Thoracic aorta (tissue), 2 donors: ENCODE measurements at places on chromosomes 3 and 15. TPM values are rescaled to one million over a fixed set of nuclear protein-coding genes. Genes with fewer than 3 reads are reported as not detected.
A peak's percentile ranks its signal among the peaks of the same experiment; 100 is the strongest.

DNA sequence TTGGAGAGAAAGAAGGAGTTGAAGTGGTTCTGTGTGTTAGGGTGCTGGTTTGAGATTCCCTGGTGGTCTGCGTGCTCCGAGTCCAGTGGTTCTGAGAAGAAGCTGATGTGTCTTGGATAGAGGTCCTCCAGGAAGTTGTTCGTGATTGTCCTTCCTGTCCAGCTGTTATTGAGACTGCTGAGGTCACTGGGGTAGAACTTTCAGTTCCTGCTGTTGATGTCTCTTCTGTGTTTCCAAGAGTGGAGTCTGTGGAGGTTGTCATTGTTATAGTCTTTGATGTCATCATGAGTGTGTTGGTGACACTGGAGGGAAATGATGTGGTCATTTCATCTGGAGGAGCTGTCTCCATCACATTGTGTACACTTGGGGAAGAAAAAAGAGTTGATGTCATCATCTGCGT is 20.8 kb downstream of the MUC4 start:
- DNase-seq = no peak
- H3K27ac ChIP-seq = no peak overlapping the region
- H3K4me1 ChIP-seq = no peaks in the 10 kb centered on the region
- no peaks in the 10 kb centered on the region for H3K36me3 ChIP-seq
- H3K27me3 ChIP-seq = no peaks in the 10 kb centered on the region

ROPN1 gene
- not detected for total RNA-seq

CDHR4 gene
- total RNA-seq = 0.68 TPM

GRCh38 chr3:18650731-18651130 is 225.6 kb upstream of the SATB1 start:
- DNase-seq = no peak
- H3K36me3 ChIP-seq = no peaks in the 10 kb centered on the region
- no peak overlapping the region for H3K27ac ChIP-seq

- no peaks in the 10 kb centered on the region for H3K36me3 ChIP-seq
- H3K27ac ChIP-seq = peak within 1 kb of the TSS; percentile 88
- DNase-seq = no peak
- H3K4me1 ChIP-seq = peaks cover 45% of the 10 kb centered on the region
- no peaks in the 10 kb centered on the region for H3K27me3 ChIP-seq
Measured at GRCh38 chr15:47717036-47717612, at the start of gene SEMA6D. SEMA6D (plus strand) TSS chr15:47717505; CDS start chr15:47759799, 42,294 bp downstream.

RNF123 gene
- 29.4 TPM for total RNA-seq

- H3K4me1 ChIP-seq = peaks cover 9% of the 10 kb centered on the region
- H3K4me3 ChIP-seq = no peak overlapping the region
- peaks cover 27% of the 10 kb centered on the region for H3K36me3 ChIP-seq
- H3K27ac ChIP-seq = no peak overlapping the region
Measured at GRCh38 chr15:101675015-101675414, 22.8 kb upstream of the TM2D3 start.

GRCh38 chr3:24595796-24596195 is 101.1 kb upstream of the THRB start:
- no peaks in the 10 kb centered on the region for H3K27me3 ChIP-seq
- peaks cover 5% of the 10 kb centered on the region for H3K4me1 ChIP-seq
- H3K27ac ChIP-seq = no peak overlapping the region
- DNase-seq = no peak

LRRC49 gene
- 8.9 TPM for total RNA-seq

- no peak overlapping the region for H3K4me3 ChIP-seq
- no peak for DNase-seq
- no peaks in the 10 kb centered on the region for H3K36me3 ChIP-seq
Measured at GRCh38 chr15:85474700-85475316, 94.4 kb downstream of the AKAP13 start.
